Kidney tubule cell (primary cell): ENCODE measurements at places on chromosomes 11 and 22.

DNA sequence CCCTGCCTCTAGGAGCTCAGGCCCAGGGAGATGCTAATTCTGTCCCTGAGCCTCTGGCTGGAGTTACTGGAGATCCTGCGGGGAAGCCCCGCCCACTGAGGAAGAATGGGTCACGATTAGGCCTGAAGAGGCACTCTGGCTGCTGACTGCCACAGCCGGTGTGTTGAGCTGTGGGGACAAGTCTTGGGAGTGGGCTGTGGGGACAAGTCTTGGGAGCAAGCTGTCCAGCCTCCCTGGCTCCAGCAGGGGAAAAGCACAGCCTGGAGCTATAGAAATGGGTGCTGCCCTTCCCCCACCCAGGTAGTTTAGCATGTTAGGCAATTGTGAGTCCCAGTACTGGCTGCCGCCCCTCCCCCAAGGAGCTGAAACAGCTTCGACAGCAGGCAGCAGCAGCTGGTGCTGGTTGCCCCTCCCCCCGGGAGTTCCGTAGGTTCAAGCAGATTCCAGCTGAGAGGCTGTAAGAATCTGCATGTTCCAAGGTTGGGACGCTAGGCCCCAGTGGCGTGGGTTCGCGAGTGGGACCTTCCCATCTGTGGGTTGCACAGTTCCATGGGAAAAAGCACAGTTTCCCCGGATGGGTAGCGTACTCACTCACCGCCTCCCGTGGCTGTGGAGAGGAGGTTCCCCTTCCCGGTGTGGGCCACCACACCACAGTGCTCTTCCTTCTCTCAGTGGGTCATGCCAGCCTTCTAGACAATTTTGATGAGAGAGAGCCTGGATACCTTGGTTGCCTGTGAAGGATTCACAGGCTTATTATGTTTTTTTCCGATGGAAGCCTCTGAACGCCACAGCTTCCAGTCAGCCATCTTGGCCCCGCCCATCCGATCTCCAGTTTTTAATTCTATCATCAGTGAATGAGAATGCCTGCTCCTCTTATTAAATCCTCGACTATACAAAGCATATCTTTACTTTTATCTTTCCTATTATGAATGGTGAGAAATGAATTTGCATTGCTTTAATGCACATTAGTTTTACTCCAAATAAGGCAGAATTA, 61.5 kb downstream of the MSANTD4 start:
- DNase-seq: no peak

GRCh38 chr11:48034926-48035871, 54.8 kb downstream of the PTPRJ start:
- DNase-seq: no peak

DNA sequence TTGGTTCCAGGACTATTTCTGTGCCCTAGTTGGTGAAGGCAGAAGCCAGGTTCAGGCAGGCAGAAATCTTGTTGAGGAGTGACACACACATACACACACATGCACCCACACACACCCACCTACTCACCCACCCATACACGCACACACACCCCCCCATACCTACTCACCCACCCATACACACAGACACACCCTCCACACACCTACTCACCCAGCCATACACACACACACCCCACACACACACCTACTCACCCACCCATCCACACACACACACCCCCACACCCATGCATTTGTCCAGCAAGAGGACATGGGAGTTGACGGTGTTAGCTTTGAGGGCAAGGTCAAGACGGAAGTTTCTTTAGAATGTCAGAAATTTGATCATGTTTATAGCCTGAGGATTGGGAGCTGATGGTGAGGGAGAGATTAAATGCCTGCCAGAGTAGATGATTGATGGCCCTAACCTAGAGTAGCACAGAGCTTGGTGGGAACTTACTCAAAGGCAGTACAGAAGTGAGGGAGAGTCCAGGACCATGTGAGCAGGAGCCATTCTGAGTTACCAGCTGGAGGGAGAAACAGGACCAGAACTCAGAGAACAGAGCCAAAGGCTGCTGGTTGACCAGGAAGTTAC, 68.9 kb downstream of the CYB5R2 start:
- peak; percentile 40 for DNase-seq

GRCh38 chr11:12403997-12404350, 26.6 kb downstream of the PARVA start:
- no peak for DNase-seq

GRCh38 chr11:107710301-107710700, 1.6 kb downstream of the SLN start:
- no peak for DNase-seq

- no peak for DNase-seq
These were observed 5.2 kb upstream of the SMTN start for GRCh38 chr22:31075961-31076360.

DNA sequence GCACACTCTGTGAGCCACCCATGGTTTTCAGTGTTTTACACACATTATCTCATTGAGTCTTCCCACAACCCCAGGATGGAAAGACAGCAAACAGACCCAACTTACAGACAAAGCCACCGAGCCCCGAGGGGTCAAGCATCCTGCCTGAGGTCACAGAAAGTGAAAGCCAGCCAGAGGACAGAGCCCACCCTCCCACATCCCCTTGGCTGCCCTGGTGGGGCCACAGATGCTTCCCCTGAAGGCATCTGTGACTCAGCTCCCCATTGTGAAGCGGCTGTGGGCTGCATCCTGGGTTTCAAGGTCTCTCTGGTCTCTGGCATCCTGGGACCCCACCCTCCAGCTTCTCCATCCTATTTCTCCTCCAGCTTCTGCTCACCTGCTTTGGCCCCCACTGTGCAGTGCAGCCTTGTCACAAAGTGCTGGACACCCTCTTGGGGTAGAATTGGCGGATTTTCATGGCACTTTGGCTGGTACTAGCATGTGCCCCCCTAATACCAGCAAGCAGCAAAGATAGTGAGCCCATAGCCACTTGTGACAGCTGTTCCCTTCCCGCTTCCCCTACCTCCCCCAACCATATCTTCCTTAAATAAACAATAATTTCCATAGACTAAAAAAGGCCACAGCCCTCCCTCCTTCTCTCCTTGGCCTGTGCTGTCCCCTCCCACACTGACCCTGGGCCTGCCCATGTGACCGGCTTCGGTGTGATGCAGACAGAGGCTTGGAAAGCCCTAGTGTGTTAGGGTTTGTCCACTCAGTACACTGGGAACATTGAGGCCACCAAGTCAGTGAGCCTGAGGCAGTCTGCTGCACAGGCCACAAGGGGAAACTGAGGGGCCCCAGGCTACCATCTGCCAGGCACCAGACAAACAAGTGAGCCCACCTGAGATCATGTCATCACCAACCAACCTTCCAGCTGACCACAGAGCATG, 53.9 kb upstream of the SHISAL1 start:
- DNase-seq: no peak

DNA sequence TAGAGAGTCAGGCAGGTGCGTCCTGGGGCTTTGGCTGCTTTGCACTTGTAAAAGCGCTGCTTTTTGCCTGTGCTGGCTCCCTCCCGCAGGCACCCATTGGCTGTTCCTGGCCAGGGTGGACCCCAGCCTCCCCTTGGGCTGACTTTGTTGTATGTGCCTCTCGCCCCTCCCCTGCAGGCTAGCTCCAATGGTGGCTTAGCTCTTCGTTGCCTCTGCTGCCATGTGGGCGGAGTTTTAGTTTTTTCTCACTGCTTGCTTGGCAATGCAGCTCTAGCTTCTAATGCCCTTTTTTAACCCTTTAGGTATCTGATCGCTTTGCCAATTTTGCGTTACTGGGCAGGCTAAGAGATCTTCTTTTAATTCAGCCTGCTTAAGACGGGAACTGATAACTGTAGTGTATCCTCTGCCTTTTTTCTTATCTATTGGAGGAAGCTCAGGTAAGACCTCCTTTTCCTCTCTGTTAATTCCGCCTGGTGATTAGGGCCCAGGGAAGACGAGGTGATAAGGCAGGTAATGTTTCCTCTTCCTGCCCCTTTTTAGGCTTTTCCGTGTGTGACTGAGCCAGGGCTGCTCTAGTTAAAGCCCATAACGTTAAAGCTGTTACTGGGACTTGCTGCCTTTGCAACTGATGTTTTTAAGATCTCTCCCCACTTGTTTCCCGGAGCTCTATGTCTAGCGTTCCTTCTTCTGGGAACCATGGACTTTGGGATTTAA, 11.7 kb upstream of the GLYATL1 start:
- peak; percentile 58 for DNase-seq

DNA sequence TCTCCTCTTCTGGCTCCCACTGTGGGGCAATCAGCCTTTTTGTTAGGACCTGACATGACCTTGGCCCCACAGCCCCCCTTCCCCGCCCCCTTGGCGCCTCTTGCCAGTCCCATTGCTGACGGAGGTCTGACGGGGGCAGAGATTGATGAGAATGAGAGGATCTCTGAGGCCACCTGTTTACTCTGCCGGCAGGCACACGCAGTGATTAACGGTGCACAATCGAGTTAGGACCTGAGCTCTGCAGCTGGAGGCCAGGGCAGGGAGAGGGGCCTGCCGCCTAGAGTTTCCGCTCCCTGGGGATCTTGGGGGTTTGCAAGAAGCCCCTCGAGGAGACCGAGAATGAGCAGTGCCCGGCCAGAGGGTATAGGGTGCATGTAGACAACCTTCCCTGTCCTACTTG, 6.8 kb upstream of the CHRM1 start:
- DNase-seq: no peak

DNA sequence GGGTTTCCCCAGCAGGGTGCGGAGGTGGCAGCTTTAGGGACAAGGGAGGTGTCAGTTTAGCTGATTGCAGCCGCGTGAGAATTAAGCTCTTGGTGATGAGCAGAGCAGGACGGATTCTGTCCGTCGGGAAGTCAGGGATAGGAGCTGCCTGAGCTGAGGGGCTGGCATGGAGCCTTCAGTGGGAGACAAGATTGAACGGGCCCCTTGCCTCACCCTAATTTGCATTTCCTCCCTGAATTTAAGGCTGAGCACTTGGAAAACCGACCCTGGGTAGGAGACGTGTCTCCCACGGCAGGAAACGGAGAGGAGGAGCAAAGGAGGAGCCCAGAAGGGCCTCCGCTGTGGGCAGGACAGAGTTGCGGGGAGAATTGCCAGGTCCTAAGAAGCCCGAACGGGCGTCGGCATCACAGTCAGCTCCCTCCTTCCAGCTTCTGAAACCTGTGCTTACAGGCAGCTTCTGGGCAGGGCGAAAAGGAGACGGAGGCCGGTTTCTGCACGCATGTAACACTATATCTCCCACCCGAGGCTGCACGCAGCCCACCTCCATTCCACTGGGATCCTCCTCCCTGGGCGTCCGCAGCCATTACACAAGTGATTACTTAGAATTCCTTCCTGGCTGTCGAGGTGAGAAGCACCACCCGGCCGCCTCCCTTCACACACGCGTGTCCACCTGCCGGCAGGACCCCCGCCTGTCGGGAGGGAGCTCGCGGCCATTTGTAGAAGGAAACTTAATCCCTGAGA, 345.8 kb downstream of the BRD1 start:
- DNase-seq: no peak

DNA sequence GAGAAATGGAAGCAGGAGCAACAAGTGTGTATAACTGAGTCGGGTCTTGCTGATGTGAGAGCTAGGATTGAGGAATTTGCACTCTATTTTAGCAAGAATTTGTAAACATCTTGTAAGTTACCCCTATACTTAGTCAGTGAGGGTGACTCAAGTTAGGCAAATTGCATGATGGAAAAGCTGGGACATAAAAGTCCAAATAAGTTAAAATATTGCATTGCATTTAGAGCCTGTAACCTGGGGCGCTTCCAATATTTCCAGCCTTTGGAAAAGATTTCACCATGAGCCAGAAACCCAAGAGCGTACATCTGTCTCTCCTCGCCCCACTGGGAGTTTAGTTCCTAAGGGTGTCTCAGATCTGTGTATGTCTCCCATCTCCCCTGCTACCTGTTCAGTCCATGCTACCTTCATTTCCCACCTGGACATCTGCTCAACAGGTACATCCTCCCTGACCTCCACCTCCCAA, 37.0 kb upstream of the ACCSL start:
- no peak for DNase-seq

DNA sequence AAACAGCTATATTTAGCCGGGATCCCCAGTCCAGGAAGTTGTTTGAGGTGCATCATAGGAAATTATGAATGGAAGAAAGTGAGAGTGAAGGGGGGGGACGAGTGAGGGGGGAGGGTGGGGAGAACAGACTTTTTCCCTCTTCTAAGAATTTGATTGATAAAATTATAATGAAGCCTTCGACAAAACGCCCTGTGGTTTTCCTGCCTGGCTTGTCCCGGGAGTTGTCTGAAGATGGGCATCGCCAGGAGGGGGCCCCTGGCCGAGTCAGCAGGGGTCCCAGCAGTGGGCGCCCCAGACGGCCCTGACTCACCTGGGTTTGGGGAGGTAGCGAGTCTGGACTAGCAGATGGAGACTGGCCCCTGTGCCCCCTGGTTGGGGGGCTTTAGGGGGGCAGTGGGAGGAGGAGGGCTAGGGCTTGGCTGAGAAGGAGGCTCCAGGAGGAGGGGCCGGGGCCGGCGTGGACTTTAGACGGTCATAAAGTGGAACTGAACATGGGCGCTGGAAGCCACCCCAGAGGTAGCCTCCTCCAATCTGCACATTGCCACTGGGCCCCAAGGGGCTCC, 336 bp upstream of the LIF start:
- DNase-seq: peak; percentile 90

DNA sequence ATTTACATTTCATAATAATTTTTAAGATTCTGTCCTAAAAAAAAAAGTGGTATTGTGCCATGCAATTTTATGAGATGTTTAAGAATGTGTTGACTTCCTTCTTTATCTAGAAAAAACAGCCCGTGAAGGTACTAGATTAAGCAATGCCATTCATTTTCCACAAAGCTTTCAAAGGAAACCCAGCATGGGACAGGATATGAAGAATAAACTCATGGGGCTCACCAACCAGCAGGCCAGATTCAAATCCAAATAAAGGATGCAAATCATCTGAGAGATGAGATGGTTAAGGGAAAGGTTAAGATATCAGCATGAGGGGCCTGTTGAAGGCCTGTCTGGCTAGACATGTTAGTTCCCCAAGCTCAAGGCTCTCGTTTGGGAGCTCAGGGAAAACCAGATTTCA, 199.1 kb downstream of the SWAP70 start:
- no peak for DNase-seq

GRCh38 chr11:102111787-102112508, 1.7 kb downstream of the YAP1 start:
- peak; percentile 93 for DNase-seq

GRCh38 chr22:27962268-27963044, 43.4 kb upstream of the PITPNB start:
- DNase-seq: no peak
